ENCODE measurements at places on chromosomes 6 and 20. TPM values are rescaled to one million over a fixed set of nuclear protein-coding genes. Genes with fewer than 3 reads are reported as not detected.

Gene COL19A1
- total RNA-seq, result not detected

Gene SLCO4A1
- total RNA-seq, result 0.88 TPM

Gene TUBB2A
- 117 TPM for total RNA-seq

Gene KCNQ5
- total RNA-seq, result 0.09 TPM

Gene BMP2
- total RNA-seq, result 7.3 TPM

Gene GRM4
- total RNA-seq, result 1.2 TPM

Gene PPP1R3G
- 0.36 TPM for total RNA-seq

Gene PBOV1
- total RNA-seq, result not detected

Gene SLC22A2
- not detected for total RNA-seq

Gene ZC3H12D
- 0.03 TPM for total RNA-seq

Gene BTN1A1
- total RNA-seq, result not detected

Gene TRIM40
- total RNA-seq, result not detected

Gene ZNF335
- total RNA-seq, result 17.4 TPM

Gene ARMC2
- 3.7 TPM for total RNA-seq

Gene FOXF2
- not detected for total RNA-seq

Gene C20orf202
- not detected for total RNA-seq

Gene CLDN20
- total RNA-seq, result not detected

Gene RGS17
- total RNA-seq, result 4.8 TPM

Gene TMC2
- total RNA-seq, result not detected

Gene GJA10
- total RNA-seq, result not detected

Gene IFT52
- total RNA-seq, result 69.8 TPM

Gene ASIP
- total RNA-seq, result not detected

Gene TSPO2
- not detected for total RNA-seq

Gene RBPJL
- not detected for total RNA-seq

Gene SLPI
- not detected for total RNA-seq

Gene LAMP5
- 3.2 TPM for total RNA-seq

Gene PERP
- 35.4 TPM for total RNA-seq

Gene BMP7
- total RNA-seq, result 11.2 TPM

Gene EDN1
- total RNA-seq, result 2.9 TPM

Gene PPIL6
- 4.8 TPM for total RNA-seq

Gene PTK6
- not detected for total RNA-seq

Gene CALHM6
- not detected for total RNA-seq

Gene TNFRSF6B
- total RNA-seq, result not detected
